ENCODE measurements at places on chromosomes 11 and 22.

DNA sequence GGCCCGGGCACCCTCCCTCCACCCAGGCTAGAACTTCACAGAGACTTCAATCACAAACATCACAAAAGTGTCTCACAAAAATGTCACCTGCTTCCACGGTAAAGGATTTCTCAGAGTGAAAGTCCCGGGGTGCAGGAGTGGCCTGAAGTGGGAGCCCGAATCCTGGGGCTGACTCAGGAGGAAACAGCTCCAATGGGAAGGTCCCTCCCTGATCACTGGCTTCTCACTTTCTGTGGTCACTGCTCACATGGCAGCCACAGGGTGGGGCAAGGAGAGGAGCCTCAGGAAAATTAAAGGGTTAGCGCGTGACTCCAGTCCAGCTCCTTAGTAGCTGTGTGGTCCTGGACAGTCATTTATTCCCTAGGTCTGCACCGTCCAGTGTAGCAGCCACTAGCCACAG lies 564.5 kb upstream of the B3GAT1 start:
- no peak for DNase-seq

DNA sequence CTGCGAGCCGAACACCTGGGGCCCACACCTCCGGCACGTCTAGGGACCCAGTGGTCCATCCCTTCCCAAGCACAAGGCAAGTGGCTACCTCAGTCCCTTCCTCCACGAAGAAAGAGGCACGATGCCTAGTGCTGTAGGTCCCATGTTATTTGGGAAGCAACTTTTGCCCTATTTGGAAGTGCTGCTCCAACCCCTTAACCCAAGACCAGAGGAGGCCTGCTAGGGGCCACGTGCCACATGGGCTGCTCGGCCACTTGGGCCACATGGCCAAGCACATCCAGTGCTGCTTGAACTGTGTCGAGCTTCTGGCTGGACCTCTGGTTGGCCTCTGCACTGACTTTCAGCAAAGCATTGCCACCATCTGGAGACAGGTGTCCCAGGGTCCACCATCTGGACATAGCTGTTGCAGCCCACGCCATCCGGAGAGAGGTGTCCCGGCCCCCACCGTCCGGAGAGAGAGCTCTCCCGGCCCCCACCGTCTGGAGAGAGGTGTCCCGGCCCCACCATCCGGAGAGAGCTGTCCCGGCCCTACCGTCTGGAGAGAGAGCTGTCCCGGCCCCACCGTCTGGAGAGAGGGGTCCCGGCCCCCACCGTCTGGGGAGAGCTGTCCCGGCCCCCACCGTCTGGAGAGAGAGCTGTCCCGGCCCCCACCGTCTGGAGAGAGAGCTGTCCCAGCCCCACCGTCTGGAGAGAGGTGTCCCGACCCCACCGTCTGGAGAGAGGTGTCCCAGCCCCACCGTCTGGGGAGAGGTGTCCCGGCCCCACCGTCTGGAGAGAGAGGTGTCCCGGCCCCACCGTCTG lies 6.5 kb upstream of the B4GALNT4 start:
- DNase-seq, result no peak

GRCh38 chr11:9264316-9265210 lies 587 bp downstream of the DENND5A start:
- peak; percentile 67 for DNase-seq

- no peak for DNase-seq
Observed at GRCh38 chr11:107648242-107648641, 57.3 kb downstream of the ELMOD1 start.
